ENCODE measurements at places on chromosomes 1 and 21.

DNA sequence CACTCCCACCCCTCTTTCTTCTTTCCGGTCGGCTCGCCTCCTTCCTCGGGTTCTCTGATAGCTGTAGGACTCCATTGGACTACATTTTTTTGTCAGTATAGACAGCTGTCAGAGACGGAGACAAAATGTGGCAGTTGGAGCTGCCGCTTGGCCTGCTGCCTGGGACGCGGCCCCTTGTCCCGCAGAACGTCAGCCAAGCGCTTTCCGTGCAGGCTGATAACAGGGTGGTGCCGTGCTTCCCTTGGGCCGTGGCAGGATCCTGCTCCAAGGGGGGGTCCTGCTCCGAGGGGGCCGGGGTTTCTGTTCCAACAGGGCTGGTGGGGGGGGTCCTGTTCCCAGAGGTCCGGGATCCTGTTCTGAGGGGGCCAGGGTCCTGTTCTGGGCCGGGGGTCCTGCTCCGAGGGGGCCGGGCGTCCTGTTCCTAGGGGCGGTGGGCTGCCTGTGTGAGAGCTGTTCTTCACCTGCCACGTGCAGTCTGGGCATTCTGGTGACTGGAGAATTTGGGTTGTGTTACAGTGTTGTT lies 4.9 kb downstream of the SKI start:
- DNase-seq = no peak

DNA sequence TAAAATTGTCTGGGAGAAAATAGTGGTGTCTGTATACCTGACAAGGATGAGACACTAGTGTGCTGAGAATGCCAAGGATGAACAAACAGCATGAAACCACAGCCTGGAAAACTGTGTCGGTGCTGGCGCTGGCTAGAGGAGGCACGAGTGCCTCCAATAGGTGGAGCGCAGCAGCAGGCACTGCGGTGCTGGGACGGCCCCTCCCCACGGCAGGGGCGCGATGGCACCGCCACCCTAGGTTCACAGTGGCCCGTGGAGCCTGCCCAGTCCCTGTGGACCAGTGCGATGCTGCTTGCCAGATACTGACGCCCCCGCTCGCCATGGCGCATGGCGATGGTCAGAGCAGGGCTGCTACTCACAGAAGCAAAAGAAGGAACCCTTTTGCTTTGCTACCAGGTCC lies 6.8 kb downstream of the CFAP410 start:
- DNase-seq = no peak

GRCh38 chr1:10932088-10932487 lies 80.4 kb upstream of the TARDBP start:
- no peak for DNase-seq

GRCh38 chr1:173432331-173432730 lies 44.8 kb upstream of the PRDX6 start:
- no peak for DNase-seq

- DNase-seq = no peak
These were observed 30.0 kb downstream of the MIS18A start for GRCh38 chr21:32248571-32249461.

DNA sequence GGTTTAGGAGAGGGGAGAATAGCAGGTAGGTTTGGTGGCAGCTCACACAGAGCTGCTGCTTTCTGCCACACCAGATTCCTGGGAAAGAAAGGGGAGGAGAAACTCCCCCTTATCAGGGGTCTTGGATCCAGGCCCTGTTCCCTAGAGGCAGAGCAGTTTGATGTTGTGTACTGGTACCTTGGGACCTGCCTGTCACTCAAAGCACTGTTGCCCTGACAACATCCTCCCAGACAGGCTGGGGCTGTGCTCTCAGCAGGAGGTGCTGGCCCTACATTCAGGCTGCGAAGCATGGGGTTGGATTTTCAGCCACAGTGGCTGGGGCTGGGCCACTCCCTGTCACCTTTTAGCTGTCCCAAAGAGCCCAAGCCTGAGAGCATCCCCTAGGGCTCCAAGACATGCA lies 188.0 kb downstream of the GRIK3 start:
- no peak for DNase-seq

GRCh38 chr1:69982992-69983391 lies 222.4 kb downstream of the LRRC40 start:
- DNase-seq = no peak

DNA sequence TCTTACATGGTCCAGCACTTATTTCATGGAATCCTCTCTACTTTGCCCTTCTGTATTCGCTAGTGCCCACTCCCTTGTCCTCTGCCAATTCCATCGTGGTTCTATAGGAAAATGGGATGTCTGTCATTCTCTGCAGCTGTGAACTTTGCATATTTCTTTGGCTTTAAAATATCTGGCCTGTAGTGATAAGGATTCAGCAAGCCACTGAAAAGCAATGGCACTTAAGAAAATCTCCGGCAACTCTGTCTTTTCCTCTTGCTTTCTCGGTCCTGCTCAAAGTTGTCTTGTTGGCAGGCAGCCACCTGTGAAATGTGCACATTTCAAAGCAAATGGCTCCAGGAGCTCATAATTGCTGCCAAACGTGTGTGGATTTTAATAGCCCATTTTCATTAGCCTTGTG lies 91.8 kb downstream of the CHD1L start:
- no peak for DNase-seq

GRCh38 chr1:103106426-103107341 lies 1.6 kb downstream of the COL11A1 start:
- DNase-seq = no peak
